ENCODE measurements at places on chromosomes 3 and 15.

GRCh38 chr3:117537949-117538348, 828.4 kb downstream of the TUSC7 start:
- no peak for DNase-seq

DNA sequence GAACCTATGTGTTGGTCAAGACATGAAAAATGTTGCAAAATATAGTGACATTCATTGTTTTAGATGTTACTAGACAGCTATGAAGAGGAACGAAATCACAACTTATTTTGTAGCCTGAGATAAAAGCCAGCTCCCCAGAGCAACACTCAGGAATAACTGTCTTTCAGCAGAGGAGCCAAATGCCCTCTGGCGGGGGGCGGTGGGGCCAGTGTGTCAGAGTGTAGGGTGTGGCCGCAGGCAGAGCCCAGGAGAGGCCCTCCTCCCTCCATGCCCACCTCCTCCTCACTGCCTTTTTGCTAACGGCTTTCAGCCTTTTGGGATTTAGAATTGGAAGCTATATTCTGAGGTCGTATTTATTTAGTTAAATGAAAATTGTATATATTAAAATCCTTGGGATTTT, 16.9 kb downstream of the APOD start:
- peak; percentile 75 for DNase-seq

DNA sequence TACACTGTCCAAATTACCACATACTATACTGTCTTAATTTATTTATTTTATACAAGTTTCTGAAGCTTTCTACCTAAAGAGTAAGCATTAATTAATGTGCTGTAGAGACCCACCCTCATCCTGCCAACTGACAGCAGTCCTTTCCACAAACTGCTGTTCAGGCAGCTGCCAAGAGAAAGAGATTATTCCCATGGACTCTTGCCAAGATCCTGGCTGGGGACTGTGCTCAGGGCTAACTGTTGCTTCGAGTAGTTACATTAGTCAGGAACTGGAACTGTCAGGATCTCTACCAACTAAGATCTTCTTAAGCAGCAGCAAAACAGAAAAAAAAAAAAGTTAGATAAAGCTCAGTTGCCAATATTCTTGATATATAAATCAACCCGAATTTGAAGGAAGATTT, 398.8 kb downstream of the MECOM start:
- peak; percentile 74 for DNase-seq

DNA sequence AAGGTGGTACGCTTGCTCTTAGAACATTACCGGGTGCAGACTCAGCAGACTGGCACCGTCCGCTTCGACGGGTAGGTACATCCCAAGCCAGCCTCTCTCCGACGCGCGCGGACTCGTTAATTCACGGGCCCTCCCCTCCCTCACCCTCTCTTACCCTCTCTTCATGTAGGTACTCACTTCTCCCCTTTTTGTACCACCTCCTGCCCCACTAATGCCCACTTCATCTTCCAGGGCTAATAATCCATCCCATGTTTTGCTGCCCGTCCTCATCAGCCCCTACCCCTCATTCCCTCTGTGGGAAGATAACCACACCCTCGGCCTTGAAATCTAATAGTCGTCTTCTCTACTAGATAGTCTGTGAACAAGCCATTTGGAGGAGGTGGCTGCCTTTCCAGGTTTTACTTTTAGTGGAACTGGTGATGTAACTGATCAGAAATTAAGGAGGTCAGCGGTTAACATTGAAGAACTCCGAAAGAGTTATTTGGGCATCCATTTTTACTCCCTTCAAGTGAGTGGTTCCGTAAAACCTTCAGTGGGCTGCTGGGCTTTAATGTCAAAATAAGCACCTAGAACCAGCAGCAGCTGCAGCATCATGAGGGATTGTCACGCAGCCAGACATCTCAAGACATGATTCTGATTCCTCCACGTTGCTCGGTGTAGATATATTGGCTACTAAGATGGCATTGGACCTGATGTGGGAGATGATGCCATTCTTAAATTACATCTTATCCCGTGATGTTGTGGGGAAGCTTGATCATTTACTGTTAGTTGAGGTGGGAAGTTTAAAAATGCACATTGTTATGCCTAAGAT, 1.3 kb downstream of the FEM1B start:
- peak; percentile 50 for DNase-seq

DNA sequence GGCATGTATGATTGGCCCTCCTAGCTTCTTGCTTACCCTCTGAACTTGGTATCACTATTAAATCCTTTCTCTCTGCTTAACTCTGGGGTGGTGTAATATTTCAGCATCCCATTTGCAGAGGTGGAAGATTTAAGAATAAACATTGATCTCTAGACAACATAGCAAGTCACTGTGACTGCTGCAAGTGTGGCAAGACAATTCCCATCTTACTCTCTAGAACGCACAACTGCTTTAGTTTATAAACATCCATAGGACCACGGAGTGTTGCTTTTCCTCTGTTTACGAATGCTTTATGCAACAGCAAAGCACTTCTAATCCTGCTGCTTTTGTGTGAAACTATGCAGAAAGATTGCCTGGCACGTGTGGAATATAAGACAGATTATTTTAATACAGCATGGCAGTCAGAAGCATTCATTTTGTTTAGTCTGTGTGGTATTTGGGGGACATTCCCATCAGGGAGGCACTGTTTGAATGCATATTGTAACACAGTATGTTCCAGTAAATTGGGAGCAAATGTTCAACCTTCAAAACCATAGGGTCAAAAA, 338.9 kb upstream of the TMCO5A start:
- DNase-seq = no peak

GRCh38 chr3:150372722-150373121, 35.4 kb upstream of the TSC22D2 start:
- DNase-seq = no peak

- no peak for DNase-seq
Observed at GRCh38 chr3:69160107-69160506, 37.7 kb upstream of the LMOD3 start.

- no peak for DNase-seq
Observed at GRCh38 chr15:57334257-57334656, 42.0 kb upstream of the CGNL1 start.

- DNase-seq = no peak
Observed at GRCh38 chr15:52281085-52282035, 14.2 kb downstream of the MYO5C start.

DNA sequence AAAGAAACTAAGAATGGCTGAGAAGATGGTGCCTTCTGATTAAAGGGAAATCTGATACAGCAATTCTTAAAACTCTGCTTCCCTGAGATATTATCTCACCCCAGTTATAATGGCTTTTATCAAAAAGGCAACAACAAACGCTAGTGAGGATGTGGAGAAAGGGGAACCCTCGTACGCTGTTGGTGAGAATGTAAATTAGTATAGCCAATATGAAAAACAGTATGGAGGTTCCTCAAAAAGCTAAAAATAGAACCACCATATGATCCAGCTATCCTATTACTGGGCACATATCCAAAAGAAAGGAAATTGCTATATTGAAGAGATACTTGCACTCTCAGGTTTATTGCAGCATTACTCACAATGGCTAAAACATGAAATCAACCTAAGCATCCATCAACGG, 65.1 kb downstream of the GOLIM4 start:
- DNase-seq = no peak

DNA sequence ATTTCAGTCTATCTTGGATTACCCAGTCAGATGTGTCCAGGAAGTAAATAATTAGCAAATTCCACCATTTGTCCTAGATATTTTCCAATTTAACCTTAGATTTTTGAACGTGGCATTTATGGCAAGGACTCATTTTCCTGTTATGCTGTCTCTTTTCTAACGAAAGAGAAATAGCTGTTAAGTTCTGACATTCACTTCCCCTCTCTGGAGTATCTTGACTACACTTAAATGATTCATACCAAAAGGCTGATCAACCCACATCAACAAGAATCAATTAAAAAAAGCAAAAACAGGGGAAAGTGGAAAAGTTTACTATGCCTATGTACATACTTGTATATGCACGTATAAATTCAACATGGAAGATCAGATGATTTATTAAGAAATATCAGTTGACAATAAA, 149.9 kb downstream of the FRMD5 start:
- no peak for DNase-seq

DNA sequence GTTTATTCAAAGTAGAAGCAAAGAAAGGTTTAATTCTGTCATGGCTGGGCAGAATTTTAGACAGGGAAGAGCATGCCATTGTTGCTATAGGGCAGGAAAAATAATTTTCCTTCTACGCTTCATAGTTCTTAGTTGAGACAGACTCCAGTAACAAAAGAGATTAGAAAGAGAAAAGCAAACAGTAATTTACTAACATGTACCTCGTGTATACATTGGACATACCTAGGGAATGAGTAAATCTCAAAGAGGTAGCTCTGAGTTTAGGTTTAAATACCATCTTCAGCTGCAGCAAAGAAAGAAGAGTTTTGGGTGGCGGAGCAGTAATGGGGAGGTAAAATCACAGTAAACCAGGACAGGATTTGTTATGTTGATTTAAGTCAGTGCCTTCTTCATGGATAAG, 416.1 kb downstream of the EPHA6 start:
- no peak for DNase-seq

DNA sequence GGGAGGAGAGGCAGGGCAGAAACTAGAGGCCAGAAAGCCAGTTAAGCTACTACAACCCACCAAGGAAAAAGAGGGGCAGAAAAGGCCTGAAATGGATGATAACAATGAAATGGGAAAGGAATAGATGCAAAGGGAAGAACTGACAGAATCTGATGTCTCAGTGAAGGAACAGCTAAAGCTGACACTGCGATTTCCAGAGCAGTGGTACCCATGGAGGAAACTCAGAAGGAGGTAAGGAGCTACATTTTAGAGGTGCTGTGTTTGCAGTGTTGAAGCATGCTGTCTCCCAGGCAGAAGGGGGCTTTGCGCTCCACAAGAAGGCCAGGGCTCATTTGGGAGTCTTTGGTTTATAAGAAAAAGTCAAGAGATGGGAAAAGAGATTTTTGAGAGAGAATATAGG, 38.0 kb downstream of the ZBTB38 start:
- no peak for DNase-seq

- no peak for DNase-seq
Observed at GRCh38 chr3:118981494-118982134, 53.0 kb downstream of the IGSF11 start.

DNA sequence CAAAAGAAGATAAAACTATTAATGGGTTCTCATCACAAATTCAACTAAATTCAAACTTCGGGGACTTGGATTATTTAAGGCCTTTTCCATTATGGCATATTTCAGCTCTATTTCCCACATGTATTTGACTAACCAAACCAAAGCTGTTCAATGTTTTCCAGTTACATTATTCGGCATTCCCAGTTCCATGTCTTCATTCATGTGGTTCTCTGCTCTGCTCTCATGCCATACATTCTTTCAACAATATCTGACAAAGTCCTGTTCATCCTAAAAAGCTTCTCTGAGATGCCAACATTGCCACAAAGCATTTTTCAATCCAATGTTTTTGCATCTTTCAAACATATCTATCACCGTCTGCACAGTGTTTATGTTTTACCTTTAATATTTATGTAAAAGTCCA, 141.4 kb downstream of the GREM1 start:
- DNase-seq = no peak

DNA sequence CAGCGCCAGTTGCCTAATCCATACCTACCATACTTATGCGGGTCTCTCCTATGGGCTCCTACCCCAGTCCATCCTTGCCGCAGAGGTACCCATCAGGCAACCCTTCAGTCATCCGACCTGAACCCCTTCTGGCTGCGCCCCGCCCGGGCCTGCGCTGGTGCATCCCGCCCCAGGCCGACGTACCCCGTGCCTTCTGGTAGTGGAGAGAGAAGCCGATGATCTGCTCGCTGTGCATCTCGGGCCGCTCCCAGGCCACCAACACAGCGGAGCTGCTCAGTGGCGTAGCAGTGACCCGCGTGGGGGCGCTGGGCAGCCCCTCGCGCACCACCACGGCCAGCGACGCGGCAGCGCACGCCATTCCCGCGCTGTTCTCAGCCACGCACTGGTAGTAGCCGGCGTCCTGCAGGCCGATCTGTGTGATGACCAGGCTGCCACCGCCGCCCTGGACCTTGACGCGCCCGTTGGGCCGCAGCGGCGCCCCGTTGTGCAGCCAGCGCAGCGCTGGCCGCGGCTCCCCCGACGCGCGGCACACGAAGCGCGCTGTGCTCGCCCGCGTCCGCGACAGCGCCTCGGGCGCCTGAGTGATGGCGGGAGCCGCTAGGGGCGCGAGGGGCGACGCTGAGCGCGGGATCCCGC, 17.9 kb upstream of the IGDCC3 start:
- DNase-seq = no peak

DNA sequence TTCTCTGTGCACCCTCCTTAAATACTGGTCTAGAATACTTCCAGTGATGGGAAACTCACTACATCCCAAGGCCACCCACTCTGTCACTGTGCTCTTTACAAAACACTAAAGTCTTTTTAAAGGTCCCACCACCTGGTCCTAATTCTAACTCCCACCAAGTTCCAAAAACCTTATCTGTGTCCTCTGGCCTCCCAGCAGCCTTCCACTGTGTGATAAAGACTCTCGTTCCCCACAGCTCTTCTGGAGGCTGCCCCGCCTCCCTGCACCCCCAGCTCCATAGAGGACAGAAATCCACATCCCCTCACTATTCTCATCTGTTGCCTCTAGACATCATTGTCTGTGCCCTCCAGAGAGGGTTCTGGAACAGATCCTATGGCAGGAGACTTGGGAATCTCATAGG, 276.4 kb downstream of the FAM43A start:
- DNase-seq = no peak

GRCh38 chr3:4943549-4943948, 35.7 kb upstream of the BHLHE40 start:
- DNase-seq = no peak

DNA sequence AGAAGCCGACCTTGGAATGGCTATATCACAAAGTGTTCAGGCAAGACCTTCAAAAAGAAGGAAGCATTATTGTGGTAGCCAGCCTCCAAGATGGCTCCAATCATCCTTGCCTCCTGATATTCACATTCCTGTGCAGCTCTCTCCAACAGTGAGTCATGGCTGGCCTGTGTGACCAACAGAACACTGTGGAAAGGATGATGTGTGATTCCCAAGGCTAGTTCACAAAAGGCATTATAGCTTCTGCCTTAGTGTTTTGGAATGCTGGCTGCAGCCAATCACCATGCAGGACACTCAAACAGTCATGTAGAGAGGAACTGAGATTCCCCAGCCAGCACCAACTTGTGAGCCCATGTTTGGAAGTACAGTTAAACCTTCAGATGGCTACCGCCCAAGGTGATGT, 102.6 kb downstream of the EFL1 start:
- DNase-seq = no peak

GRCh38 chr15:48722764-48723661, 77.5 kb upstream of the FBN1 start:
- no peak for DNase-seq

GRCh38 chr15:55168350-55168974, 28.3 kb downstream of the RSL24D1 start:
- peak; percentile 80 for DNase-seq

GRCh38 chr3:66380200-66380932, 120.5 kb downstream of the LRIG1 start:
- no peak for DNase-seq

DNA sequence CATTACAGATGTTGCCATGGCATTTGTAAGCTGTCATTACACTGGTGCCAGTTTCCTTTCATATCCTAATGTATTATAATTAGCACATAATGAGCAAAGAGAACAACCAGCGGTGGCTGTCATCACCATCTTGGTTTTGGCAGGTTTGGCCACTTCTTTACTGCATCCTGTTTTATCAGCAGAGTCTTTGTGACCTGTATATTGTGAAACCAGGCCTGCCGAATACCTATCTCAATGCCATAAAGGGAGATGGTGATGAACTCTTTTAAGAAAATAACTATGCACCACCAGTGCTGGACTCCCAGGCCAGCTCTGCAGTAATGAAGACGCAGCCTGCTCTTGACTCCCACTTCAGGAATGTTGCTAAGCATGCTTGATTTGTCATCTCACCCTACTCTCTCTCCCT, 458.1 kb upstream of the NR2F2 start:
- DNase-seq = no peak

GRCh38 chr15:35702946-35703495, 157.1 kb upstream of the DPH6 start:
- DNase-seq = no peak

Measured in BE2C (cell line).